Hypothalamus (tissue), 51 donors: ENCODE measurements at places on chromosomes 3 and 15.

- no peak for DNase-seq
These were observed 15.2 kb downstream of the ANKRD63 start for GRCh38 chr15:40267670-40268069.

DNA sequence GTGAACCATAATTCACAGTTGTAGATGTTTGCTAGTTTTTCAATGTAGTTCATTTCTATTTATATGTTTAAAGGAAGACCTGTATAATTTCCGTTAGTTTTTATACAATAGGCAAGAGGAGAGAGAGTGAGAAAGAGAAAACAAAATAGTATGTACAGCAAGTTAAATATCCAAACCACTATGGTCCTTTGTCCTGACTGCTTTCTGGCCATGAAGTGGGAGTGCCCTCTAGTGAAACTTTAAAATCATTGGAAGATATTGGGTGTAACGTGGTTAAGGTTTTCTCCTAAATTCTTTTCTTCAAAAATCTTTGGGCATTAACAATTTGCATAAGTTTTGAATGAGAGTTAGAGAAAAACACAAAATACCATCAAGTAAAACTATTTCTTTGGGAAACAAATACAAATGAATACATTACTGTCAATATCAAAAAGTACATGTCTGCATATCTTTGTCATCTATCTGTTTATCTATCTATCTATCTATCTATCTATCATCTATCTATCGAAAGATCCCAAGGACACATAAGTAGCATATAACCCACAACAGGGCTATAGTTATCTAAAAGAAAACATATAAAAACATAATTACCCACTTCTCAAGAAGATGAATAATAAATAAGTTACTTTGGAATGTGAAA is 534.6 kb upstream of the ATP11B start:
- DNase-seq, result no peak

DNA sequence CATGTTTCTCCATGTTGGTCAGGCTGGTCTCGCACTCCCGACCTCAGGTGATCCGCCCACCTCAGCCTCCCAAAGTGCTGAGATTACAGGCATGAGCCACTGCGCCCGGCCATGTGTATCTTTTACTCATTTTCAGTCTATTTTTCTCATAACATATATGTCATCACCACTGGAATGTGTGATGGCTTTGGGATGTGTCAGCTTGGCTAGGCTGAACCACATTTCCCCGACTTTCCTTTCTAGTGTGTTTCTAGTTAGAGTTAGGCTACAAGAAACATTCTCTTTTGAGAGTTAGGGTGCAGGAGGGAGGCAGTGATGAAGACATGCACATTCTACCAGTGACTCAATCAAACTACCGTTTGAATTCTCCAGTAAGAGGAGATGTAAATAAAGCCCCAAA is 444.9 kb upstream of the THBS1 start:
- no peak for DNase-seq

DNA sequence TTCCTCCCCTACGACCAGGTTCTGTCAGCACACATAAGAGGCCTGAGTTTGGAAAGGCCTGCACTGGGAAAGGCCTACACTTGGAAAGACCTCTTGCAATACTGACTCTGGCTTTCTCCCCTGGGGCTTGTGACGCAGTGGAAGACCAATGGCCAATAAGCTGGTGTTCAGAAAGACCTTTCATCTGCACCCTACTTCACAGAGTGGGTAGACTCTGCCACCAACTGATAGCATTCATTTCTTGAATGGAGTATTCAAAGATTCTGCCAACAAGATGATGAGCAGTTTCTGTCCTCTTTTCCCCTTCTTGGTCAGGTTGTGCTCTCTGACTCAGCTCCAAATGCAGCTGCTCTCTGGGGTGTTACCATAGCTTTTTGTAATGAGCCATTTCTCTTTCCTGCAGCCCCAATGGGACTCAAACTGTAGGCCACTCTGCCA is 48.8 kb downstream of the TIPARP start:
- DNase-seq, result no peak

DNA sequence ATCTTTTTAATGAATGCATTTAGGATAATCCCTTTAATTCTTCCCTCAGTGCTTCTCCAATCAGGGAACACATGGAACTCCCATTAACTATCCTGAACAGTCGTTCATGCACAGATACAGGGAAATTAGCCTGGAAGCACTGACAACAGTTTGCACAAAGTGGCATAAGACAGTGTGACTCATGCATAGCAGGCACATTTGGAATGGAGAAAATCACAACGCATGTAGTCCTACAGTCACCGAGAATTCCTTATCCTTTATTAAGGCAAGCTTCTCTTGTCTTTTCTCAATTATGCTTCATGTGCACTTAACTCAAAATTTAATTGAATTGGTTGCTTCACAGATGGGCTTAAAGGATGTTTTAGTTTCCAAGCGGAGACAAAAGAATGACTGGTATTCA is 155.0 kb upstream of the CRBN start:
- no peak for DNase-seq

DNA sequence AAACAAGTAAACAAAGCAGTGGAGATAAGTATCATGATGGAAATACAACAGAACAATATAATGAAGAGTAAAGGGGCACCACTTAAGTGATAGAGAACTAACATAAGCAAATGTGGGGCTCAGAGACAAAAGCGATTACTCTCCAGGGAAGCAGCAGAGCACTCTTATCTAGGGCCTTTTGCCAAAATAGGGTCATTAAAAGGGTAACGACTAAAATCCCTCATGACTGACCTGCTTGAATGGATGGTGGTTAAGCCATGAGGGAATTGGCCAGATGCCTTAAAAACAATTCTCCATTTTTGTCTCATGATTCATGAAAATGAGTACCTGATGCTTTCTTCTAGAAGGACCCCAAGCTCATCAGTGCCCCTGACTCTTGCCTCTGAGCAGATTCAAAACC is 3.2 kb upstream of the SLC7A14 start:
- no peak for DNase-seq

DNA sequence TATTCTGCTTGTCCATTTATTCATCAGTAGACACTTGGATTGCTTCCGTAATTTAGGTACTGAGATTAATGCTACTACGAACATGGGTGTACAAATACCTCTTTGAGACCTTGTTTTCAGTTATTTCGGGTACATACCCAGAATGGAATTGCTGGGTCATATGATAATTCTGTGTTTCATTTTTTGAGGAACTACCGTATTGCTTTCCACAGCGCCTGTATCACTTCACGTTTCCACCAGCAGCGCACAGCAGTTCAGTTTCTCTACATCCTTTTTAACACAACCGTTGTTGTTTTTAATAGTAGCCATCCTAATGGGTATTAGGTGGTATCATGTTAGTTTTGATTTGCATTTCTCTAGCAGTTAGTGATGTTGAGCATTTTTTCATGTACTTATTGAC is 9.5 kb downstream of the PAK2 start:
- no peak for DNase-seq

GRCh38 chr3:165638034-165638433 is 199.2 kb downstream of the BCHE start:
- no peak for DNase-seq

DNA sequence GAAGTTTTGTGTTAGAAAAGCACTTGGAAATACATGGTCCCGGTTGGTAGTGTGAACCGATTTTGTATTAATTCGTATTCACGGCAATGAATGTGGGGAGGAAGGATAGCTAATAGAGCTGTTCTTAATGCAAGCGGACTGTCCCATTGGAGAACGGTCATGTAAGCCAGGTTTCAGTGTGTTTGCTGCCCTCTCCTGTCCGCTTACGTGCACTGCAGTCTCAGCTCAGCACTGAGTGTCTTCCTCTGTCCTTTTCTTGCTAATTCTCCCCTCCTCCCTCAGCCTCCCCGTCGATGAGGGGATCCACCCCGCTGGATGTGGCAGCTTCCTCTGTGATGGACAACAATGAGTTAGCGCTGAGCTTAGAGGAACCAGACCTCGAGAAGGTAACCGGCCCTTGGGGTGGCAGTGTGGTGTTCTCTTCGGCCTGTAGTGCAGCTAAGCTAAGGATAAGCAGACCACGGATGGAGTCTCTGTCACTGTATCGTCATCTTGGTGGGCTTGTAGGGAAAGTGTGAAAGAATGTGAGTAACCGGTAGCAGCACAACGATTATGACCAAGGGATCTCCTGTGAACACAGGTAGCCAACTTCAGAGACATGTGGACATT is 267.5 kb upstream of the CHRM5 start:
- DNase-seq, result peak; percentile 13

GRCh38 chr3:98460220-98460619 is 2.8 kb upstream of the OR5K1 start:
- DNase-seq, result no peak

DNA sequence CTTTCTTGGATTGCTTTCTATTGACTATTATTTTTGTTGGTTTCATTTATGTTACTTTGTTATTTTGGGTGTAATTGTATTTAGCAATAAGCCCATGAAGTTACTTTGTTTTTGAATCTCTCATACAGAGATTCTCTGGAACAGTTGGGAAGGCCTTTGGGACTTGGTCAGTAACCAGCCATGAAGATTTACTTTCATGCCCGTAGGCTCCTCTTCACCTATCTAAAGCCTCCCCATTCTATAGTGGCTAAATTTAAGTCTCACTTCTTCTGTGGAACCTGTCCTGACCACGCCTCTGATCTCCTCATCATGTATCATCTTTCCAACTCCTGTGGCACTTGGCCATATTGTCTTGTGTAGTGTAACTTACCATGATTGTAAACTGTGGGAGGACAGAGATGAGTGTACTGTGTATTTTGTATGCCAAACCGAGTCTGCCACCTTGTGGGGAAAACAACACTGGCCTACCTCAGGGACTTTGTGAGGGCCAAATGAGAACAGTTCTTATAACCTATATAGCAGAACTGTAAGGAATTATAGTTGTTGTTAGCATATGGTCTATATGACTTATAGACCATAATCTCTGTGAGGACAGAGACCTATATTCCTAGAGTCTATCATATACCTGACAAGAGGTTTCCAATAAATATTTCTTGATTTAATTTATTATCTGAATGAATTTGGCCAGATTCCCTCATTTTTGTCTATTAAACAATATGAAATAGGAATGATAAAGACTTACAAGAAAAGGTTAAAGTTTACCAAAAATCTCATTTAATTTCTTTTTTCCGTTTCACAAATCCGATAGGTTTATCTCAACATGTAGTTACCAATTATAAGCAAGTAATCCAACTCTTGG is 75.0 kb downstream of the STARD9 start:
- DNase-seq, result no peak
